CD8-positive, alpha-beta T cell (primary cell): ENCODE measurements at places on chromosomes 3 and 15.

- DNase-seq, result no peak
Measured at GRCh38 chr15:31264559-31265089, 62.0 kb upstream of the KLF13 start.

- no peak for DNase-seq
Measured at GRCh38 chr15:57427367-57427821, 51.1 kb downstream of the CGNL1 start.

DNA sequence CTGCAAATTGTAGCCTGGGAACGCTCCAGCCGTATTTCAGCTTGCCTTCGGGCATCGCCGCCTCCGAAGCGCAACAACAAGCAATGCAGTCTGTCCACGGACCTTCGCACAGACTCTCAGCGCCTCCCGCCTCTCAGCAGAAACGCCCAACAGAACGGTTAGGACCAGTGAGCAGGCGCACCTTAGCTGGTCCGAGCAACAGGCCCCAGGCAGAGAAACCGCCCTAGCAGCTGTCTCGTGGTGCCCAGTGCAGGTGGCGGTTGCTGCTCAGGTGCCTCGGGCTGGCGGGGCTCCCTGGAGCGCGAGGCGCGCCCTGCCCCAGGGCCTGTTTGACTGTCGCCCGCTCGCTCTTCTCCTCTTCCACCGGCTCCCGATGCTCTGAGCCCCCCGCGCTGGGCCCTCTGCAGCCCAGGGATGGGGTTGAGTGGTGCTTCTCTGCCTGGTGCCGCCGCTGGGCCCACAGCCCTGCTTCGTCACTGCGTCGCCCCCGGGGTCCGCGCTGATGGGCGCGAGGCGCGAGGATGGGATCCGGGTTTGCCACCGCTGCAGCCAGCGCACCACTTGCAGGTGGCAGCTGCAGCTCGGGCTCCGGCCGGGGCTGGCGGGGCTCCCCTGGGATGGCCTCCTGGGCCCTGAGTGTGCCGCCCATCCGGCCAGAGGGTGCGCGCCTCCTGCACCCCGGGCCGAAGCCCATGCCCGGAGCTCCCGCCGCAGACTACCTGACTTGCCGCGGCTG lies 268.4 kb upstream of the FRG2C start:
- no peak for DNase-seq

DNA sequence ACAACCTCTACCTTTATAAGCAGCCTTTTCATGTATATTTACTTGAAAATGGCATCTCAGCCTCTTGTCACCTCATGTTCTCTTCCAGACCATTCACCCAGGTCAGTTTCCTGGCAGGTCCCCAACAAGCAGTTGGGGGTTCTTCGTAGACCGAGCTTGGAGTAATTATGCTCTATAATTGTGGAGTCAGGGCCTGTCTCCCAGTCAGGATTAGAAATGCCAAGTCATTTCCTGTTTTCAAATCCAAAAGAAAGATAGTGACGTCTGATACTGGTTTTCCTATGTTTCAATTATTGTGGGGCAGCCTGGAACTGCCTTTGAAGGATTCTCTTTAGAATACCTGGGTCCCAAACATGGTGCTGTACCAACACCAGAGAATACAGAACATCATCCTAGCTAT lies 430.6 kb downstream of the MECOM start:
- DNase-seq, result no peak

DNA sequence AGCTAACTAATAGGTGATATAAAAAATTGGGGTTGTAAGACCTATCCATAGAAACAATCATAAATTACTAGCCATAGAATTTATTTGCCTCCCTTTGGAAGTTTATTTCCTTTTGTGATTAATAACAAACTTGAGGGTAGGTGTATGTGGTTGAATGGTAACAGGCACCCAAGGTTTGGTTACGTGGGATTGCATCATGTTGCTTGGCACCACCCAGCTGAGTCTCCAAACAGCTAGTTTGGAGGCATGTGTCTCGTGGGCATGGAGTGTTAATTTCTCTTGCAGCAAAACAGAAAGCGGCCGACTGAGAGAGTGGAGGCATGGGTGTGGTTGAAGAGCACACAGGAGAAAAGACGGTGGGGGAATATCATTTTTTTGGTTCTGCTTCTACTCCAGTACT lies 441.4 kb downstream of the CNTN4 start:
- DNase-seq, result no peak

DNA sequence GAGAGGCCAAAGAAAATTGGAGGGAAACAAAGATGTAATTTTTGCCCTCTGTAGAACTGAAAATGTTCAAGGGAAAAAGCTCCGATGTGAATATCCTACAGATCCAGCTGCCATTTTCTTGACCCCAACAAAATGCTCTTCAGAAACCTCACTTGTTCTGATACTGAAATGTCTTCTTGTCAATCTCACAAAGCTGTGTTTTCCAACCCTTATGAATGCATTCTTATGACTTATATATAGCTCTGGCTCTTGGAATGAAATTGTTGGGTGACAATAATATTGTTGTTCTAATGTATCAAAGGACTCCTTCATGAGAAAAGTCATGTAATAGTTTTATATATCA lies 157.1 kb upstream of the TGFBR2 start:
- DNase-seq, result no peak

DNA sequence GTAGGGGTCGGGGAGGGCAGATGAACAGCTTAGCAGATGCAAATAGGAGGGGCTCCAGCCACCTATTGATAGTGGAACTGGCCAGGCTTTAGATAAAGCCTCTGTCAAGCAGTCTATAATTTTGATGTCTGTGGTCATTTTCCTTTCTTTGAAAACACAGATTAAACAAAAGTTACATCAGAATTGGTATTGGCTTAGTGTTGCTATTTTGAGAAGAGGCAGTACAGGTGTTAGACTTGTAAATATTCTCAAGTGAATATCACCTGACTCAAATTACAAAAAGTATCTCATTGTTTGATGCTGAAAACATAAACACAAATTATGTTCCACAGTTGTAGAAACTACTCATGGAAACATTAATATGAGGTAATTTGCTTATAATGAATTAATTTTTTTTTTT lies 18.1 kb downstream of the GHRL start:
- no peak for DNase-seq

DNA sequence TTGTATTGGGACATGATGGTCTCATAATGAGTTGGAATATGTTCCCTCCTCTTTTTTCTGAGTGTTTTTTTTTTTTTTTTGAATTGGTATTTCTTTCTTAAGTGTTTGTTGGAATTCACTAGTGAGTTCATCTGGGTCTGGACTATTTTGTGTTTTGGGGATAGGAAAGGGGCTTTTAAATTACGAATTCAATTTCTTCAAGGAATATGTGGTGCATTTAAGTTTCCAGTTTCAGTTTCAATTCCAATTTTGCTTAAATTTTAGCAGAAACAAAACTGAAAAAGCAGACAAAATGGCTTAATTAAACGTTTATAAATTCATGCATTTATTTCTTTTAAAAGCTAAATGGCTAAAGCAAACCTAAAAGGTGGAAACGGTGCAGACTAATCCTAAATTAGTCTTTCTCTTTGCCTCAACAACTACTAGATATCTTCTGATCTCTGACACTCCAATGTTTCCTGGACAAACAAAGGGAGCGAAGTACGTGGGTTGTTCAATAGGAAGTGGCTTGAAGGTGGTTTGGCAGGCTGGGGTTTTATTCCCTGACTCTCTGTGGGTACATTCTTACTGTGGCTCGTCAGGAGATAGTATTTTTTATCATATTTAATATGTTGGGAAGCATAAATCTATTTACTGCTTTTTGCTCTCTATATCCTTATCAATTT lies 50.0 kb upstream of the CORO2B start:
- no peak for DNase-seq

- DNase-seq, result no peak
Measured at GRCh38 chr3:161222662-161223061, 1.6 kb downstream of the NMD3 start.

DNA sequence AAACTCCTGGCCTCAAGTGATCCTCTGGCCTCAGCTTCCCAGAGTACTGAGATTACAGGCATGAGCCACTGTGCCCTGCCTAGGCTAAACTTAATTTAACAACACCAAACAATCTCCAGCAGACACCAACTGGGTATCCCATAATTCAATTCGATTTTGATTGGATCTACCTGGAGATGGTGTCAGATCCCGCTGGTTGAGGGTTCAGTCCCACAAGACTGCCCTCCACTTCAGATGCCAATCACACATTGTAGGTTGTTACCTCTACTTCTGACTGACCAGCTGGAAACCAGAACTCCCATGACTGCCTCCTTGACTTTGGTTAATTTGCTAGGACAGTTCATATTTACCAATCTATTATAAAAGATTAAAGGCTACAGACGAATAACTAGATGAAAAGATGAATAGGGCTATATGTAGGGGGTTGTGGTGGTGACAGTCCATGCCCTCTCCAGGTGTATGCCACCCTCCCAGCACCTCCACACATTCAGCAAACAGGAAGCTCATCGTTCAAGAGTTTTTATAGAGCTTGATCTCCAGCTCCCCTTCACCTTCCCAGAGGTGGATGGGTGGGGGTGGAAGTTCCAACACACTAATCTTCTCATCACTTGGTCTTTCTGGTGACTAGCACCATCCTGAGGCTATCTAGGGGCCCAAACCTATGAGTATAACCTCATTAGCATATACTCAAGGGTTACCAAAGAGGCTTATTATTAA lies 9.3 kb downstream of the B2M start:
- DNase-seq, result no peak
